GM19239 (cell line): ENCODE measurements at places on chromosomes 1 and 21.

DNA sequence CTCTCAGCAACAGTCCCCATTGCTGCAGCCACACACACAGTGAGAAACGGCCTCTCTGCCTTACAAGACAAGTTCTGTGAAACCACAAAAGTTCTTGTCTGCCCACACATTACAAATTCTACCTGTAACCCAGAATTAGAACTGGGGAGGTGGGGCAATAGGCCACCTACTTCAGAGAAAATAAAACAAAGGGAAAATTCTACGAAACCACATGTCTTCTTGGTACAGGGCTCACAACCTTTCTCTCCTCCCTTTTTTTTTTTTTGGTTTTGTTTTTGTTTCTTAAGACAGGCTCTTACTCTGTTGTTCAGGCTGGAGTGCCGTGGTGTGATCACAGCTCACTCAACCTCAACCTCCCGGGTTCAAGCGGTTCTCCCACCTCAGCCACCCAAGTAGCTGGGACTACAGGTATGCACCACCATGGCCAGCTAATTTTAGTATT is 30.2 kb downstream of the LPAR3 start:
- DNase-seq, result peak; percentile 28

GRCh38 chr1:61782771-61783170 is 40.5 kb downstream of the PATJ start:
- peak; percentile 24 for DNase-seq

GRCh38 chr21:31235671-31236450 is 108.2 kb downstream of the TIAM1 start:
- no peak for DNase-seq

- DNase-seq, result no peak
Observed at GRCh38 chr1:167716000-167716271, 5.8 kb upstream of the MPZL1 start.

DNA sequence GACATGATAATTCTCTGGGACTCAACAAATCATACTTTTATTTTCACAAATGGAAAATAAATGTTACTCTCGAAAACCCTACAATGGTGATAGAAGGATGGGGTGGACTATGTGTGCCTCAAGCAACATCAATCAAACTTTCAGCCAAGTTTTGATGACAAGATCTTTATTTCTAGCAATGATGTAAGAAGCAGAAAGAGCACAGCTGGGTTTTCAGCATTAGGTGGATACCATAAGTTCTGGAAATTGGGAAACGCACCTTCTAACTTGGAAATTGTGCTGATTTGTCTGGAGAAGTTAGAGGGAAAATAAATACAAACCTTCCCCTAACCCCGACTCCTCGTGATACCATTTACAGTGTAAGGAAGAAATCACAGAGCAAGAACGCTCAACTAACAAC is 320.3 kb downstream of the PAPPA2 start:
- DNase-seq, result no peak

DNA sequence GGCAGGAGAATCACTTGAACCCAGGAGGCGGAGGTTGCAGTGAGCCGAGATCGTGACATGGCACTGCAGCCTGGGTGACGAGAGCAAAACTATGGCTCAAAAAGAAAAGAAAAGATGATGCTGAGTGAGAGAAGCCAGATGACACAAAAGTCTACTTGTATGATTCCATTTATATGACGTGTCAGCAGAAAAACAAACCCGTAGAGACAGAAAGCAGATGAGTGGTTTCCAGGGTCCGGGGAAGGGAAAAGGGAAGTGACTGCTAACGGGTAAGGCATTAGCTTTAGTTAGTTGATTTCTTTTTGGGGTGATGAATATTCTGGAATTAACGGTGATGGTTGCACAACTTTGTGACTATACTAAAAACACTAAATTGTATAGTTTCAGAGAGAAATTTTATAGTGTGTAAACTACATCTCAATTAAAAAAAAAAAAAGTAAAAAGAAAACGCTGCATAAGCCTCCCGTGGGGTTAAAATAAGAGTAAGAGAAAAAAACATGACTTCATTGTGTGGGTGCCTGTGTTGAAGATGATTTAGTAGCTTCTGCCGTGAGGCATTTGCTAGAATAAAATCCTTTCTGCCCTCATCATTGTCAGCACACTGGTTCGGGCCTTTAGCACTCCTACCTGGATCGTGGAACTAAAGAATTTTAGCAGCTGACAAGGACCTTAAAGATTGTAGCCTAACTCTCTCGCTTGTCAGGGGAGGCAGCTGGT is 24.7 kb upstream of the ATP5PO start:
- DNase-seq, result no peak

- DNase-seq, result no peak
Observed at GRCh38 chr1:203225071-203225470, 4.4 kb downstream of the CHIT1 start.

- DNase-seq, result no peak
Observed at GRCh38 chr1:192763756-192764155, 45.1 kb upstream of the RGS2 start.

DNA sequence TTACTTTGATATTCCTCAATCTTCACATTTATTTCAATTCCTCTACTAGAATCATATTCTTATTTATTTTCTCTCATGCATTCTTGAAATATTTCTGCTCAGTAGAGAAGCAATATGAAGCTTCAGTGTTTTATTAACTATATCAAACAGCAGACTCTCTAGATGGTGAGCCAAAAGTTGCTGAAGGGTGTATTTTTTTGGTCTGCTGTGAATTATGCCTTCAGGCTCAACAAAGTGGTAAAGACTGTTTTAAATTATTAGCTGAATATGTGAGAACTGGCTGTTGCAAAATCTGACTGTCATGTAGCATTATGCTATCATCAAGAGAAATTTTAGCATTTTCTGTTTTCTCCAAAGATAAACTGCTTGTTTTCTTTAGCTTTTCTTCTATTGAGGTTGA is 24.9 kb upstream of the CDC42BPA start:
- no peak for DNase-seq

GRCh38 chr1:96643519-96643918 is 78.1 kb upstream of the PTBP2 start:
- no peak for DNase-seq

- DNase-seq, result no peak
Observed at GRCh38 chr1:224256640-224257039, 73.3 kb downstream of the NVL start.

GRCh38 chr1:206952171-206952570 is 5.9 kb upstream of the PIGR start:
- no peak for DNase-seq

DNA sequence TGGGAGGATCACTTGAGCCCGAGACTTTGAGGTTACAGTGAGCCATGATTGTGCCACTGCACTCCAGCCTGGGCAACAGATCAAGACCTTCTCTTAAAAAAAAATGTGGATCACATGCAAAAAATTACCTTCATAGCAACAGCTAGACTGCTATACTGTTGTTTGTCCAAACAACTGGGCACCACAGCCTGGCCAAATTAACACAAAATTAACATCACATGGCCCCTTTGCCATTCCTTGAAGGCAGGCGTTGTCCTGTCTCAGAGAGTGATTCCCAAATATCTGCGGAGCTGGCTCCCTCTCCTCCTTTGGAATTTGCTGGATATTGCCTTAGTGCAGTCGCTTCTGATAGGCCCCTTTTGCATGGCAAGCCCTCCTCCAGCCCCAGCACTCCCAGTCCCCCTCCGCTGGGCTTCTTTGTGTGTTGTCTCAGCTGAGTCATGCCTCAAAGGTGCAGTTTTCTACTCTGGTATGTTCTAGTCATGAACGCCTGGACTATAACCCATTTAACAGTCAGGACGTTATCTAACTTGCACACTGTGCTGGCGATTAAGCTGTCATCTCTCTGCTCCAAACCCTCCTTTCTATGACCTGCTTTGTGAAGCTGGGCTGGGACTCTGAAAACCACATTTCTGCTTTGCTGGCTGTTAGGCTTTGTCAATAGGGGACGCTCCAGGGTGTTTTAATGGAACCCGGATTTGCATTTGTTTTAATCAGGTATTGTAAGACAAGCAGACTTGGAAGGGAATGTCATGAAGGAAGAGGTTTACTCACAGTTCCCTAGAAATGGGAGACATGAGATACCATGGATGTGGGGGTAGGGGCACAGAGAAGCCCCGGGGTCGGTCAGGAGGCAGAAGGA is 20.1 kb upstream of the HPCAL4 start:
- no peak for DNase-seq

- DNase-seq, result no peak
Observed at GRCh38 chr1:212261361-212261929, 23.8 kb upstream of the PPP2R5A start.

GRCh38 chr1:37473431-37474045 is 842 bp upstream of the ZC3H12A start:
- DNase-seq, result no peak

- DNase-seq, result peak; percentile 10
Observed at GRCh38 chr21:35840197-35840799, 220.0 kb downstream of the SETD4 start.

DNA sequence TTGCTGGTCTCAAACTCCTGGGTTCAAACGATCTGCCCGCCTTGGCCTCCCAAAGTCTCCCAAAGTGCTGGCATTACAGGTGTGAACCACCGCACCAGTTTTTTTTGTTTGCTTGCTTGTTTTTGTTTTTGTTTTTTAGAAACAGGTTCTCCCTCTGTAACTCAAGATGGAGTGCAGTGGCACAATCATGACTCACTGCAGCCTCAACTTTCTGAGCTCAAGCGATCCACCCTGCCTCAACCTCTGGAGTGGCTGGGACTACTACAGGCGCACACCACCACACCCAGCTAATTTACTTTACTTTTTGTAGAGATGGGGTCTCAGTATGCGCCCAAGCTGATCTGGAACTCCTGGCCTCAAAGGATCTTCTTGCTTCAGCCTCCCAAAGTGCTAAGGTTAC is 47.3 kb upstream of the USP1 start:
- DNase-seq, result no peak
